ENCODE measurements at places on chromosomes 6 and 20.

GRCh38 chr6:146388736-146389364, 154.8 kb upstream of the RAB32 start:
- DNase-seq, result no peak

- no peak for DNase-seq
Observed at GRCh38 chr6:161351858-161352257, 78.0 kb upstream of the AGPAT4 start.

DNA sequence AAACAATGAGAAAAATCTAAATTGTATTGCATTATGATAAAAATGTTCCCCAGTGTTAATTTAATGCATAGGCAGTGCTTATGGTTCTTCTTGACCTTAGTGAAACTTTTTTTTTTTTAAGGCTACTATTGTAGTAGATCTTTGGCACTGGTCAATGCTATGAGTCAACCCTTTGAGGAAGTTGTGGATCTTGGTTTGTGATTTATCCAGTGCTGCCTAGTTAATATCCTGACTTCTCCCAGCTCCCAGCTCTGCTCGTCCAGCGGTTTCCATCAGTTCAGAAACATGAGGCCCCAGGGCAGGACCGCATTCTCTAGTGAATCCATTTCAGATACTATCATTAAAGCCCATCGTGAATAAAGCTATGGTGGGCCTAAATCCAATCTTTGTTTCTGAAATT, 364.5 kb upstream of the JARID2 start:
- DNase-seq, result peak; percentile 74

GRCh38 chr6:55931101-55931500, 55.7 kb upstream of the BMP5 start:
- DNase-seq, result no peak

DNA sequence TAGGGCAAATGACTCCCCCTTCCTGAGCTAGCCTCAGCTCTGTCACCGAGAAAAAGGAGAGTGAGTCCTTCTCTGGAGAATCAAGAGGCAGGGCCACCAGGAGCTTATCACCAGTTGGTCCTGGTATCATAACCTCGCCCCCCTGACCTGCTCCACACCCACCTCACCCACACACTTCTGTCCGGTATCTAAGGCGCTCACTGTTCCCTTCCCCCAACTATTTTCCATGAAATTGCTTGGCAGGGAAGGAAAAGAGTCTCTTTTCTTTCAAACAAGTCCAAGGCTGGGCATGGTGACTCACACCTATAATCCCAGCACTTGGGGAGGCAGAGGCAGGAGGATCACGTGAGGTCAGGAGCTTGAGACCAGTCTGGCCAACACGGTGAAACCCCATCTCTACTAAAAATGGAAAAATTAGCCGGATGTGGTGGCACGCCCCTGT, 77.6 kb downstream of the ZMYND8 start:
- peak; percentile 70 for DNase-seq

- no peak for DNase-seq
Observed at GRCh38 chr6:14945461-14946185, 300.2 kb upstream of the JARID2 start.

DNA sequence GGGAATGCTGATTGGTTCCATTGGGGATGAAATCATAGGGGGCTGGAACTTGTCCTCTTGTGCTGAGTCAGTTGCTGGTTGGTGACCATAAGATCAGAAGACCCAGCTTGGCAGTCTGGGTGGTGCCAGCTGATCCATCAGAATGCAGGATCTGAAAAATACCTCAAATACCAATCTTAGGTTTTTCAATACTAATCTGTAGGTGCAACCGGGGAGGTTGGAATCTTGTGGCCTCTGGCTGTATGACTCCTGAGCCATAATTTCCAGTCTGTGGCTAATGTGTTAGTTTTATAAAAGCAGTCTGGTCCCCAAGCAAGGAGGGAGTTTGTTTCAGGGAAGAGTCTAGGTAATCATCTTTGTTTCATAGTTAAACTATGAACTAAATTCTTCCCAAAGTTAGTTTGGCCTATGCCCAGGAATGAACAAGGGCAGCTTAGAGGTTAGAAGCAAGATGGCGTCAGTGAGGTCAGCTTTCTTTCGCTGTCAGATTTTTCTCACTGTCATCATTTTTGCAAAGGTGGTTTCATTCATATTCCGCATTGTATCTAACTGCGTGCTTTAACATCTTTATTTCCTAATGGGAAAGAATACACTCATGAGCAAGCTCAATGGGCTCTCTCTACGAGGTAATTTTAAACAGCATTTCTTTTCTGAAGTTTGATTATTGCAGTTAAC, 2.0 kb downstream of the ARMH2 start:
- DNase-seq, result no peak

DNA sequence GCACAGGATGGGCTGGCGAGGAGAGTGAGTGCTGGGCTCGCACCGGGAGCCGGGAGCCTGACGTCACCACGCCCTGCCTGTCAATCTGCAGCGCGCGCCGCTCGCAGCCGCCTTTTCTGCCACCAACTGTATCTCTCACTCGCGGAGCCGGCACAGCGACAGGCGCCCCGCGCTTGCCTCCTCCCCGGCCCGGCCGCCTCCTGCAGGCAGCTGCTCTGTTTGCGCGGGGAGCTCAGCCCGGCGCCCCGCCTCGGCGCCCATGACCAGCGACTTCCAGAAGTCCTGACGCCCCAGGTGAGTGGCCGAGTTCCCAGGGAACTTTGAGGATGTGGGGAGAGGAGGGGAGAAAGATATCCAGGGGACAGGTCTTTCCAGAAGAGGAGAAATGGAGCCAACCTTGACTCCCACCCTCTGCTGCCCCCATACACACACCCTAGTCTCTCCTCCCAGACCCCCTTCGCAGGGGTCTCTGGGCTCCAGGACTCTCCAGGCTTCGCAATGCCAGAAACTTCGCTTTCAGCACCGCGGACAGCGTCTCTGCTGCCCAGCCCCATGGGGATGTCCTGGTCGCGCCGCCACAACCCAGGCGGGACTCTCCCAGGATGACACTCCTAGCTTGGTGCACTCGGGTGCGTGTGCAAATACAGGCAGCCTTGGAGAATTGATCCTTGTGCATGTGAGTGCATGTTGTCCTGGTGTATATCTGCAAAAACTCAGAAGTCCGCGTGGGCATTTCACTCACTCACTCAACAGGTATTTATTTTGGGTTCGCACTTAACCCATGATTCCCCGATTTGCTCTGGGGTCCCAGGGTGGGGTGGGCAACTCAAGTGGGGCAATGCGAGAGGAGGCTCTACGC, at the start of gene GPR6:
Gene GPR6 (plus strand): TSS at position 138 of the 859 bp plus-strand sequence. CDS start 802 bp downstream, outside the sequence.
- peak; percentile 50 for DNase-seq

DNA sequence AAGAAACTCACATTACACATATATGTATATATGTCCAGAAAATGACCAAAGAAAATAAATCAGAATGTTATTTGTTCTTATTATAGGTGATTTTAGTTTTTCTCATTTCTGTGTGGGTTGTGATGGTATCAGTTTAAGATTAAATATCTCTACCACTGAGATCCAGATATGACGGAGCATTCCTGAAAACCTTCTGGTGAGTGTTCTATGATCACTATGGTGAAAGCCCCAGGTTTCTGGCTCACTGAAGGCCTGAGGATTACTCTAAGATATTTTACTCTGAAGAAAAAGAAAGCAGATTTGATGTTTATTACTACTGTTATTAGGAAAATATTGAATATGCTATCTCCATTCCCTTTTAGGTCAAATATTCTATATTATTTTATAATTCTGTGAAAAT, 62.8 kb upstream of the L3MBTL3 start:
- no peak for DNase-seq

DNA sequence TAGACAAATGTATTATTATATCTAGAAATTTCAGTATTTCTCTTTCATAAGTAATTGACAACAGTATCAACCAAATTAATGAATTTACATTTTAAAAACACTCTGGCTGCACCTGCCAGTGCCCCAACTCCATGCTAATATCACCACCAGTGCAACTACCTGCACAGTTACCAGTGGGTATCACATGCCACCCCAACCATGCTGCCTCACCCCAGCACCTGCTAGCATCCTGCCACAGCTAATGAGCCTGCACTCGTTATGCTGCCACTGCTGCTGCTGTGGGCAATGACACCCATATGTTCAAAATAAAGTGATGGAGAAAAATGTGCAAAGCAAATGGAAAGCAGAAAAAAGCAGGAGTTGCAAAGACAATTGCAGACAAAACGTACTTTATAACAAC, 855.9 kb upstream of the MANEA start:
- DNase-seq, result no peak

GRCh38 chr6:101178748-101179147, 214.8 kb upstream of the GRIK2 start:
- DNase-seq, result no peak

GRCh38 chr20:11159728-11160127, 485.9 kb upstream of the JAG1 start:
- peak; percentile 72 for DNase-seq

- no peak for DNase-seq
Observed at GRCh38 chr6:35674594-35674993, 14.1 kb downstream of the FKBP5 start.

DNA sequence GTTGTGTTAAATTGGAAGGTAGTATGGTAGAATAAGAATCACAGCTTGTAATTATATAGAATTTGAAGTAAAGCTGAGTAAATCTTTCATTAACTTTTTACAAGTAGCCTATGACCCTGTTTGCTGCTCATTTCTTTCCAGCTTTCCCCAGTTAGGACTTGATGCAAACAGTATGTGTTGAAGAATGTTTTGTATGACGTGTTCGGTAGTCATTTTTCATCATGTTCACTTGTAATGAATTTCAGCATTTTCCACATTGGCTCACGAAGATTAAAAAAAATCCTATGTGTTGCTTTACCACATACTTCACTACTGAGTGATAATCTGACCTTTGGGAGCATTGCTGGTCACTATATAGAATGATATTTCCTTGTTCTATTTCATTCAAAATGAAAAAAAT, 162.4 kb downstream of the CDKAL1 start:
- DNase-seq, result no peak
